ENCODE measurements at places on chromosomes 2 and 18. TPM values are rescaled to one million over a fixed set of nuclear protein-coding genes. Genes with fewer than 3 reads are reported as not detected.

Gene CIB4
- polyA plus RNA-seq = not detected

Gene PER2
- 9.4 TPM for polyA plus RNA-seq

Gene TTLL4
- polyA plus RNA-seq = 14.5 TPM

Gene FKBP7
- 4.5 TPM for polyA plus RNA-seq

Gene POMC
- polyA plus RNA-seq = 10.1 TPM

Gene CYP27A1
- polyA plus RNA-seq = 0.83 TPM

Gene SERPINB12
- not detected for polyA plus RNA-seq

Gene LBX2
- not detected for polyA plus RNA-seq

Gene SNRNP27
- polyA plus RNA-seq = 79.0 TPM

Gene ING5
- 34.0 TPM for polyA plus RNA-seq

Gene GPAT2
- polyA plus RNA-seq = 8.6 TPM

Gene AMER3
- polyA plus RNA-seq = not detected

Gene DSG4
- not detected for polyA plus RNA-seq

Gene HAAO
- polyA plus RNA-seq = 5.7 TPM

Gene CD28
- 1.3 TPM for polyA plus RNA-seq

Gene NGEF
- polyA plus RNA-seq = not detected

Gene IHH
- polyA plus RNA-seq = not detected

Gene GAL3ST2
- not detected for polyA plus RNA-seq

Gene MC2R
- polyA plus RNA-seq = not detected

Gene CPS1
- not detected for polyA plus RNA-seq

Gene PTPN18
- 124 TPM for polyA plus RNA-seq

Gene ST8SIA5
- polyA plus RNA-seq = not detected

Gene RSAD2
- 3.3 TPM for polyA plus RNA-seq

Gene DHRS9
- 3.3 TPM for polyA plus RNA-seq

Gene YIPF4
- 24.2 TPM for polyA plus RNA-seq

Gene DARS1
- polyA plus RNA-seq = 117 TPM

Gene ITPRID2
- polyA plus RNA-seq = 3.7 TPM

Gene COBLL1
- 114 TPM for polyA plus RNA-seq

Gene MATN3
- polyA plus RNA-seq = not detected

Gene AKAIN1
- polyA plus RNA-seq = not detected

Gene MRPS5
- 38.6 TPM for polyA plus RNA-seq

Gene REG3G
- polyA plus RNA-seq = not detected

Gene INHBB
- not detected for polyA plus RNA-seq

Data from IgD-negative memory B cell (primary cell).